ENCODE measurements at places on chromosomes 12 and 14.

- no peak for DNase-seq
These were observed 113.4 kb downstream of the LGMN start for GRCh38 chr14:92635031-92635430.

GRCh38 chr14:31990183-31990857 lies 86.8 kb upstream of the ARHGAP5 start:
- no peak for DNase-seq

DNA sequence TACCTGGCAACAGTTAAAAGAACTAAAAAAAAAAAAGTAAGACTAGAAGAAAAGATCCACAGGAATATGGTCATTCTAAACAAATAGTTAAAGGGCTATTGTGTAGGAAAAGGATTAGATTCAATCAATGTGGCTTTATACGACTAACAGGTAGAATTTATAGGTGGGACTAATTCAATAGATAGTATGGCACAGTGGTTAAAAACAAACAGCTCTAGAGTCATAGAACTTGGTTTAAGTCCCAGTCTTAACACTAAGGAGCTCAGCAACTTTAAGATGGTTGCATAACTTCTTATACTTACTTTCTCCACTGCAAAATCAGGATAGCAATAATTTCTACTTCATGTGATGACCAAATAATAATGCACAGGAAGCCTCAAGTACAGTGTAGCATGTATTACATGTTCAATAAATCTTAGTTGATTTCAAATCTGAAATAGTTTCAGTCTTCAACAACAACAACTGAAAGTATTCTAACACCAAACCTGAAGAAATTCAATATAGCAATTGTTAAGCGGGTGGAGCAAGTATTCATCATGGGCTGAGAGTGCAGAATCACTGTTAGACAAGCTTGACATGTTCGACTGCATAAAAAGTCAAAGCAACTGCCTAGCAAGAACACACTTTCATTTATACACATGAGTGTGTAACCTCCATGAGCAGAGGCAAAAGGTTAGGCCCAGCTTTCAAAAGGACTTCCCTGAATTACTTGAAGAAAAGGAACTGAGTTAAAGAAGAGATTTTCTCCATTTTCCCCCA lies 50.4 kb downstream of the ITPR2 start:
- no peak for DNase-seq

- peak; percentile 89 for DNase-seq
These were observed 17.5 kb downstream of the IQSEC3 start for GRCh38 chr12:84056-84455.

GRCh38 chr14:65167072-65167645 lies 64.8 kb upstream of the MAX start:
- no peak for DNase-seq

DNA sequence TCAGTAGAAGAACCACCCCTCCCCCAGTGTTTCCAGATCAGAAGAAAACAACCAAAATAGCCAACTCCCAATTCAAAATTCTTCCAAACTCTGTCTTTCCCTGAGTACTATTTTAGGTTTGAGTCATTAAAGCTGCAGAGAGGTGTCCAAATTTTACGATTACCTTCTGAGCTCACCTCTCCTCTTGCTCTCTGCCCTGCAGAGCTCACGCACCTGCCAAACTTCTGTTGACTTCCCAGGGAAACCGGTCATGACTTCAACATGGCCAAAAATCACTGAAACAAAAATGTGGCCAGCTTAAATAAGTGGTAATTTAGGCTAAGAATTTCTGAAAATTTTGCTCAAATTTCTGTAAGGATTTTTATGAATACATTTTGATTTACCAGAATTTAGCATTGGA lies 70.9 kb upstream of the OTX2 start:
- DNase-seq = no peak
